ENCODE measurements at places on chromosomes 5 and 9.
A peak's percentile ranks its signal among the peaks of the same experiment; 100 is the strongest.

- DNase-seq: no peak
Observed at GRCh38 chr9:21078702-21079101, 960 bp upstream of the IFNB1 start.

DNA sequence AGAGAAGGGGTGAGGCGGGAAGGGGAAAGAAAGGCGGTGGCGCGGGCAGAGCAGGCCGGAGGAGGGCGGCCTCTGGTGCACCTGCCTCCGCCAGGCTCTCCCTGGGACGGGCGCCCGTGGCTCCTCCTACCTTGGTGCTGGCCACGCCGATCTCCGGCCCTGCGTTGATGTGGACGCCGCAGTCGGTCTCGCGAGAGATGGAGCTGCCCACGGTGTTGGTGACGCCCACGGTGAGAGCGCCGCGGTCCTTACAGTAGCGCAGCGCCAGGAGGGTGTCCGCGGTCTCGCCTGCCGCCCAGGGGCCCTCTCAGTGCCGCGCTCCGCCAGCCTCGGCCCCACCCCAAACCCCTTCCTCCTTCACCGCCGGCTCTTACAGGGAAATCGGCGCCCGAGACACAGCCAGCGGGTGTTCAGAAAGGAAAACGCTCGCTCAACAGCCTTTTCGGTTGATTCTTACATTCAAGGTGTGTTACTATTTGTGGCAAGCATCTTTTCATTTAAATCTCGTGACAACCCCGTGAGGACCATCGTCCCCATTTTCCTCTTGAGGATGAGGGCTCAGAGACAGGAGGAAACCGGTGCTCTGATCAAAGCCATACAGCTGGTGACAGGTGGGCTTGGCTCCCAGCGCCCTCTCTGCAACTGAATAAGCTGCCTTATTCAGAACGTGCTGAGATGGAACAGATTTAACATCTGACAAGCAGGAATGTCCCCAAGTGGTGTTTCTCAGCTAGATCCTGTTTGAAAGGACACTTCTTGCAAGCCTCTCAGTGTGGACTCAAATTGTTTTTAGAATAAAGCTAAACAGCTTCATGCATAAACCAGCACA is 22.0 kb upstream of the MAPK9 start:
- peak; percentile 19 for DNase-seq

DNA sequence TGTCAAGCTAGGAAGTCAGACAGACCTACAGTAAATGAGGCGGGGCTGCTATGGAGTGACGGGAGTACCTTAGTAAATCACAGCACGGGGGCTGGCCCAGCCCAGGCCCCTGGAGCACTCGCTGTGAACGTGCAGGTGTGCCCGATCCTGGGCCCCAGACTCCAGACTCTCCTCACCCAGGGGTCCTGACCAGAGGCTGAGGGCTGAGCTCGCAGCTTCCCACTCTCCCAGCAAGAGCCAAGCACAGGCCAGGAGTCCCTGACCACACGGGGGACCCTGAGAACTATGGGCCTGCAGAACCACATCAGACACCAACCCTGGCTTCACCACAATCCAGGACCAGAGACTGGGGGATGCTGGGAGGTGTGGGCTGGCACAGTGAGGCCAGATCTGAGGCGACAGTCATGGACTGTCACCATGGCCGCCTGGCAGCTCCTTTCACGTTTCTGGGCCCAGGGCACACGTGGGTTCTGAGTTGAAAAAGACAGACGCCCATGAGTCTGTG is 73.4 kb downstream of the ADAMTS2 start:
- no peak for DNase-seq

- DNase-seq: no peak
Observed at GRCh38 chr5:168770036-168770498, 190.9 kb upstream of the PANK3 start.

DNA sequence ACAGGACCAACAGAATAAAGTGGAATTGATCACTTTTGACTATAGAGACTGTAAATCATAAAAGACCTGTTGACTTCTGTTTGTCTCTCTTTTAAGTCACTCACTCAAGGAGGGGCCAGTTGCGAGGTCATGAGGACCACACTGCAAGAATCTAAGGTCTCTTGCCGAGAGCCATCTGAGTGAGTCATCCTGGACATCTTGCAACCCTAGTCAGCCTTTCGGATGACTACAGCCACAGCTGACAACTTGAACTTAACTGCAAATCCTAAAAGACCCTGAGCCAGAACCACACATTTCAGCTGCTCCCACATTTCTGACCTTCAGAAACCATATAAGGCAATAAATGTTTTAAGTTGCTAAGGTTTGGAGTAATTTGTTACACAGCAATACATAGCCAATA is 129.7 kb upstream of the RAD23B start:
- DNase-seq: no peak

GRCh38 chr5:41896230-41896629 is 7.9 kb upstream of the RIMOC1 start:
- no peak for DNase-seq

- DNase-seq: no peak
Observed at GRCh38 chr5:24491490-24491889, 153.3 kb downstream of the CDH10 start.

DNA sequence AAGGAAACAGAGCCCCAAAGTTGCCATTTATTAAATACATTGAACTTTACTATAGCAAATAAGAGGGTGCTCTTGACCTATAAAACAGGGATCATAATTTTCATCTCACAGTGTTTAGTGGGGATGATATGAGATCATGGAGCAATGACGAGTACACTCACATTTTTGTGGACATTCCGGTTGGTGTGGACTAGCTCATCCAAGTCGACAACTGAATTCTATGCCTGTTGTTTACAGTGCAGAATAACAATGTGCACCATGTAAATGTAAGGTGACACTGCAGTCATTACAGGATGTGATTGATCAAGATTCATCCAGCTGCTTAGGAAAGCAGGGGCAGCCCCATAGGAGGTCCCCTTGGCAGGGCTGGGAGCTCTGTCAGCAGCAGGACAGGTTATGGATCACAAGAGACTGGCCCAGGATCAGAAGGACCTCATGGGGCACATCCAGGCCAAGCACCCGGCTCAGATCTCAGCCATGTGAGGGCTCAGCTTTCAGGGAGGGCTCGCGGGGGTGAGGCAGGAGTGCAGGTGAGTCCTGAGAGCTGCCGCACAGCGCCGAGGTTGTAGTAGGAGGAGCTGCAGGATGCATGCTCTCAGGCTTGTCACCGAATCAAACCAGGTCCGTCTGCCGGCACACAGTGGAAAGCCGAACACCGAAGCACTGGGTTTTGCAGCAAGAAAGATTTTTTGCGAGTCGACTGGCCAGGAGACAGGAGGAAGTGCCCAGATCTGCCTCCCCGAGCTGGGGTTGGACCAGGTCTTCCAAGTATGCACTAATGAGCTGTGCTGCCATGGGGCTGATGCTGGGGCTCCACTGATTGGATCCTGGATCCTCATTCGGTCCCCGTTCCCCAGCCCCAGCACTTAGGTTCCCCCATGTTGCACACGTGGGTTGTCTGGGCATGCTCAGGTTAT is 28.2 kb downstream of the MRPL36 start:
- DNase-seq: no peak

DNA sequence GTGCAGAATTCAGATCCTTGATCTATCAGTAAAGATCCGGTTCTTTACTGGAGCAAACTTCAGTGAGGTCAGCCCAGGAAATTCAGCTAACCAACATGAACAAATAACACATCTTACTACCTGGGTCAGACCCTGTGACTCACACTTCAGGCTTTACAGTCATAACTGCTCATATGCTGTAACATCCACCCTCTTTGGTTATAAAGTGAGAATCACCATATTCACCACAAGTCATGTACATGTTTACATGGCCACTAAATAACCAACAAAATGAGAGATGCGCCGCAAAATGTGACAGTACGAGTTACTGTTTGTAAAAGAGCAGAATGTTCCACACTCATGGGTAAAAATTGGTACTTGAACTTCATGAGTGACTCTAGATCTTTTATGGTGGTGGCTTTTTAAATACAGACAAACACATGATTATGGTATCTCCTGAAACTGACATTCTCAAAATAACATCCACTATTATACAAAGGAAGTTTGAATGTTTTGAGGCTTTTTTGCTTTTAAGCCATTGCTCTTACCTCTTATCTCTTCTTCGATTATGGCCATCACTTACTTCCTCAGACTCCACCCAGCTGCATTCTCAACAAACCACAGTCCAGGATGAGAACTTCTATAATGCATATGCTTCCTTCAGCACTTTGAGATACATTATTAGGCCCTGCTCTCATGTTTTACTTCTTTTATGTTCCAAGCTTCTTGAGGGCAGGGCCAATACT is 516.6 kb downstream of the RAB3C start:
- no peak for DNase-seq

- DNase-seq: no peak
Observed at GRCh38 chr5:39177631-39177964, 41.8 kb downstream of the FYB1 start.

DNA sequence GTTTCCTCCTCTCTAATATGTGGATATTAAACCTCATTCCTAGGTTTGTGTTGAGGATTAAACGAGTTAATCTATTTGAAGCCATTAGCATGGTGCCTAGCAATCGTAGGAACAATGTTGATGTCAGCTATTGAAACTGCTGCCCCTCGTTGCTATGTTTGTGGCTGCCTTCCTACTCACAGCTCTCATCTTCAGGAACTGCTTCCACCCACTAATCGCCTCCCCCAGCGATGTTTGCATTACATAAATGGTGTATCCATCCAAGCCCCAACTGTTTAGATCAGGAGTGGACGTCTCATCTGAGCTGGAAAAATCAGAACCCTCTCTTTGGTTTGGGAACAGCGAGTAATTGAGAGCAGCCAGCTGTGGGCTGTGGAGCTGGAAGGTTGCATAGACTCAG is 416.6 kb downstream of the ARHGEF28 start:
- no peak for DNase-seq

- DNase-seq: no peak
Observed at GRCh38 chr9:95450171-95451064, 66.4 kb downstream of the PTCH1 start.

DNA sequence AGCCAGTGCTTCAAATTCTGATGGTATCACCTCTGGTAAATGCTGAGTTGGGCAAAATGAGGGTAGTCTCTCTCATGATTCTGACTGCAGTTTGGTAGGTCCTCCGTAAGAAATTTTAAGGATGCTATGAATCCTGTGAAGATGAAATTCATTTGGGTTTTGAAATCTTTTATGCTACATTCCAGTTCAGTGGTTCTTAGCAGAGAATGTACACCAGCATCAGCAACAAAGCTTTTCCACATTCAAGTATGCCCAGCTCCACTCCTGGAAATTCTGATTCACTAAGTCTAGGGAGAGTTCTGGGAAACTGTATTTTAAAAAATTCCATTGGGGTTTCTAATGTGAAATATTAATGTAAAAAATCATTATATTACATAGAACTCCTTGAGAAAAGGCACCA is 33.6 kb upstream of the ACOT12 start:
- no peak for DNase-seq

DNA sequence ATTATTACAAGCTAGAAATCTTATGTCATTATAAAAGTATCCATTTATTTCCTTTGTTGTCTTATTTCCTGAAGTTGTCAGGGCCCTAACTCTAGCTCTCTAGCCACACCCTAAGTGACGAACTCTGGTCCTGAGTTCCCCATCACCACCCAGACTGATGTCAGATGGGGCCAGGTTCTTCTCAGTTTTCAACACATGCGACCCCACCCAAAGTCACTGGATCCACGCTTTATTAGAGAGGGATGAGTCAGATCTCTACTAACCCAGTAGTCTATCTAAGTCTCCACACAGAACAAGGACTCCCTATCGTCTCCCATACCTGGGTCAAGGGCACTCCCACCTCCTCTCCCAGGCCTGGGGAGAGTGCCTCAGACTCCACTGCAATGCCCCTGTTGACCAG is 6.8 kb upstream of the FEM1C start:
- no peak for DNase-seq

GRCh38 chr9:117480253-117480652 is 65.4 kb upstream of the ASTN2 start:
- no peak for DNase-seq

DNA sequence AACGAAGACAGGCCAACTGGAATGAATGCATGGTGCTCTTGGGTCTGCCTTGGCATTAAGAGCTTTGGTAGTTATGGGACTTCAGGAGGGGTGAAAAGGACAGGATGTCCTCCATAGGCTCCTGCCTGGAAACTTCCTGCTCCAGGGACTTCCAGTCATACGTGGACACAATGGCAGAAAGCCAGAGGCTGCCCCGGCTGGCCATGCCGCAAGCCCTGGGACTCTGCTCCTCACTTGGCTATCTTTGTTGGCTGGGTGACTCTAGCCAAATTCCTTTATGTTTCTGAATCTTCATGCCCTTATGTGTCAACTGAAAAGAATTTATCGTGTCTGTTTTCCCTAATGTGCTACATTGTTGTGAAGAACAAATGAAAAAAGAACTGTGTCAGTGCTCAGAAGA is 136.9 kb downstream of the SIL1 start:
- peak; percentile 81 for DNase-seq

DNA sequence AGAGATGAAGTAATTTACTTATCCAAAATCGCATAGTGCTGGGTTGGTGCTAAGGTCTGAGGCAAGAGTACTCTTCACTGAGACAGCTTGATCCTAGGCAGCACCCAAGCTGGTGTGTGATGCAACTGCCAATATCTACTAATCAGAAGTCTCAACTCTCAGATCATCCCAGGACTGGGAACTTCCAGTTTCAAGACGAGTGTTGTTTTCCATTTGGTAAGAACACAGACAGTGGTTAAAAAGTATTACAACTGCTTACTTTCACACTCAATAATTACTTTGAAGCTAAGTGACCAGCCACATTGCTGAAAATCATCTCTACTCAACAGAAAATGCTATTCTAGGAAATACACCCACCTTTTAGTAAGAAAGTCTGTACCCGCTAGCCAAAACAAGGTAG is 45.3 kb downstream of the FBXW11 start:
- no peak for DNase-seq

- peak; percentile 47 for DNase-seq
Observed at GRCh38 chr9:83620841-83621636, 1.9 kb upstream of the IDNK start.

DNA sequence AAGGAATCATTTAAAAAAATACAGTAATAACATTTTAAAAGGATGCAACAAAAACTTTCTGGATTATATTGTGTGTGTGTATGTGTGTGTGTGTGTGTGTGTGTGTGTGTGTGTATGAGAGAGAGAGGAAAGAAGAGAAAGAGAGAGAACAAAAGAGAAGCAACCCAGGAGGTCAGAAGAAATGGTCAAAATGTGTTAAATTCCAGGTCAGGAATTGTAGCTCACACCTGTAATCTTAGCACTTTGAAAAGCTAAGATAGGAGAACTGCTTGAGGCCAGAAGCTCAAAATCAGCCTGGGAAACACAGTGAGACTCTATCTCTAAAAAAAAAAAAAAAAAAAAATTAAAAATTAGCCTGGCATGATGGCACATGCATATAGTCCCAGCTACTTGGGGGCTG is 311.8 kb upstream of the CDH12 start:
- no peak for DNase-seq

- DNase-seq: no peak
Observed at GRCh38 chr5:3217771-3218495, 377.7 kb upstream of the IRX1 start.

GRCh38 chr5:154709368-154710305 is 45.5 kb upstream of the LARP1 start:
- DNase-seq: no peak

GRCh38 chr9:136625101-136626065 is 37.3 kb upstream of the EGFL7 start:
- peak; percentile 86 for DNase-seq

Measured in thyroid gland (tissue), 4 donors.